ENCODE measurements at places on chromosomes 2 and 18.
A peak's percentile ranks its signal among the peaks of the same experiment; 100 is the strongest.

DNA sequence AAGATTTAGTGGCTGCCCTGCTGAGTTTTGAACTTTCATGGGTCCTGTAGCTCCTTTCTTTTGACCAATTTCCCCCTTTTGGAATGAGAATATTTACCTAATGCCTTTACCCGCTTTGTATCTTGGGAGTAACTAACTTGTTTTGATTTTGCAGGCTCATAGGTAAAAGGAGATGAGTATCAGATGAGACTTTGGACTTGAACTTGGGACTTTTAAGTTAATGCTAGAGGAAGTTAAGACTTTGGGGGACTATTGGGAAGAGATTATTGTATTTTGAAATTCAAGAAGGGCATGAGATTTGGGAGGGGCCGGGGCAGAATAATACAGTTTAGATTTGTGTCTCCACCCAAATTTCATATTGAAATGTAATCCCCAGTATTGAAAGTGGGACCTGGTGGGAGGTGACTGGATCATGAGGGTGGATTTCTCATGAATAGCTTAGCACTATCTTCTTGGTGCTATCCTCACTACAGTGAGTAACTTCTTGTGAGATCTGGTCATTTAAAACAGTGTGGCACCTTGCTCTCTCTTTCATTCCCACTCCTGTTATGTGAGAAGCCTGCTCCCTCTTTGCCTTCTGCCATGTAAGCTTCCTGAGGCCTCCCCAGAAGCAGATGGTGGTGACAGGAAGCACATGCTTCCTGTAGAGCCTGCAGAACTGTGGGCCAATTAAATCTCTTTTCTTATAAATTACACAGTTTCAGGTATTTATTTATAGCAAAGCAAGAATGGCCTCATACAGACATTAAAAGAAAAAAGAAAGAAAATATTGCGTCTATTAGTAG, 6.1 kb downstream of the ADI1 start:
- no peak for DNase-seq

GRCh38 chr2:108454440-108454839, 5.4 kb downstream of the GCC2 start:
- no peak for DNase-seq

DNA sequence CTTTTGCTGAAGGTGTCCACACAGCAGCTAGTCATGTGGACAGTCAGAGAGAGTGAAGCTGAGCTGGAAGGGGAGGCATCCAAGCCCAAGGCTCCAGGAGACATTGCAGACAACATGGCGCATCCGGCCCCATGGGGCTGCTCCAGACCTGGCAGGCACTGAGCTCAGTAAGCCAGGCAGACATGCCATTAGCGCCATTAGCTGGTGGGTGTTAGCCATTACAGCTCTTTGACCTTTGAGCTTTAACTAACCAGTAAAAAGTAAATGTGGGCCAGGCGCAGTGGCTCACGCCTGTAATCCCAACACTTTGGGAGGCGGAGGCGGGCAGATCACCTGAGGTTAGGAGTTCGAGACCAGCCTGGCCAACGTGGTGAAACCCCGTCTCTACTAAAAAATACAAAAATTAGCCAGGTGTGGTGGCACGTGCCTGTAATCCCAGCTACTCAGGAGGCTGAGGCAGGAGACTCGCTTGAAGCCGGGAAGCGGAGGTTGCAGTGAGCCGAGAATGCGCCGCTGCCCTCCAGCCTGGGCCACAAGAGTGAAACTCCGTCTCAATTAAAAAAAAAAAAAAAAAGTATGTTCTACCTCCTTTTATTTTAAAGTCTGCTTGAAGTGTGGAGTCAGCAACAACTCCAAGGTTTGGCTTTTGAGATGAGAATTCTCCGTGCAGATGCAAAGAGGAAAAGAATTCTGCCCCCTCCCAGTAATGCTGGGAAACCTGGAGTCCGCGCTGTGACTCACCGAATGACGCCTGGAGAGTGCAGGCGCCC, 69.4 kb downstream of the TWSG1 start:
- DNase-seq = no peak

GRCh38 chr18:72866901-72867745, 664 bp downstream of the NETO1 start:
- DNase-seq = no peak

- DNase-seq = no peak
Observed at GRCh38 chr18:47179520-47179919, 3.4 kb upstream of the IER3IP1 start.

GRCh38 chr2:59956981-59957380, 596.5 kb downstream of the BCL11A start:
- DNase-seq = no peak

GRCh38 chr2:176668912-176669311, 399.7 kb downstream of the MTX2 start:
- no peak for DNase-seq

GRCh38 chr18:49321797-49322461, 138.5 kb downstream of the DYM start:
- DNase-seq = no peak

DNA sequence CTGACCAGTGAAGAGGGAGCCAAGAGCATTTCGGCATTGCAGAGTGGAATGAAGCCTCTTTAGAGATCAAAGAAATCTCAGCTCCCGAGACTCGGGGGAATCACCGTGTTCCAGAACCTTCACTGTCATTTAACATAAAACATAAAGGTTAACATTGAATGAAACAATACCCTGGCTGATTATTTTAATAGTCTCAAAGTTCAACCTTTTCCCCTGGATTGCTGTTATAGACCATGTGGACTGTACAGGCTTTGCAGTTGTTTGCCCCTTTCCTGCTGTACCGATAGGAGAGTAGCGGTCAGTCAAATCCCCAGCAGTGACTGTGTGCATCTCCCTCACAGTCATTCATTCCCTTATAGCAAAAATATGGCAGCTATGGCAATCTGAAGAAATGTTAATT, 48.4 kb downstream of the POU3F3 start:
- DNase-seq = no peak

- peak; percentile 97 for DNase-seq
Observed at GRCh38 chr2:677056-677958, at the start of gene TMEM18. Gene TMEM18 (minus strand): TSS chr2:677406. CDS start chr2:677345, 61 bp downstream.

DNA sequence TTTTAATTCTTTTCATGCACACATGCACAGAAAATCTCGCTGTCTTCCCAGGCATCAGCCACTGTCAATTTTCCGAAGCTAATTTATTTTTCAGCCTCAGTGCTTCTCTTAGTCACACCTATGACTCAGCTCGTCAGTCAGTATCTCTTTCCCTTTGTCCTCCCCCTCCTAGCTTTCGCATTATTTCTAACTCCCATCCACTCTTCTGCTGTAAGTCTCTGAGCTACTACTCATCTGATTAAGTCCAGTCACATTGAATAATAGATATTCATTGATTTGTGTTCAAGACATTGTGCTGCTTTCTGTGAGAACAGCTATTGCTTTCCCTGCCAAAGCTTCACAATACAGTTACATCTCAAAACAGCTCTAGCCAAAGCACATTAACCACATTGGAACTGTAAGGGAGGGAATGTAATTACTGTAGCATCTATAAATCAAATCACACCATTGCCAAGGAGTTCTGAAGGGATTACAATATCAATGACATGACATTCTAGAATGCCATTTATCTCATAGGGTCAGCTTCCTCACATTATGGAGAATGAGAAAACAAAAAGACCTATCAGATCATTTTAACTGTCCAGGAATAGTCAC, 89.4 kb downstream of the SCN3A start:
- DNase-seq = no peak

GRCh38 chr2:102618452-102619413, 620 bp upstream of the SLC9A2 start:
- DNase-seq = peak; percentile 79

- DNase-seq = no peak
Observed at GRCh38 chr2:230759481-230760167, 47.0 kb downstream of the CAB39 start.

GRCh38 chr2:197209742-197210408, 100.7 kb downstream of the ANKRD44 start:
- DNase-seq = no peak

DNA sequence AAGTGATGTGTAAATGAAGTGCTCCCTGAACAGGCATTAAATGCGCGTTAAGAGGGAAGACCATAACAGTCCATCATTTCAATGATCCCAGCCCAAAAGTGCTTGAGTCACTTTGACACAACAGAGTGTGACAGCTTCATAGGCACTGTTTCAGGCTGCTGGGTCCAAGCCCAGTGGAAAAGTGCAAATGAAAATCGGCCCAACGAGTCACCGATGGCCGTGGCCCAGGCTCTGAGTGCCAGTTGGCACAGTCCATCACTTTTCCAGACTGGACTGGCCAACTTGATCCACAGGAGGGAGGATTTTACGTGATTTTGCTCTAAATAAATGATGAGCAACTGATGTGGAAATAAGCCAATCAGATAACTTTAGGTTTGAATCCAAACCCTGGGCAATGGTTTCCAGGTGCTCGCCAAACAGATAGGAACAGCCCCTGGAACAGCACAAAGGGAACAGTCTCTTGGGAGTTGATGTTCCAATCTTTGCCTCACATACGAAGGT, 114.0 kb downstream of the SP3 start:
- no peak for DNase-seq

GRCh38 chr2:200655918-200656580, 70.2 kb downstream of the AOX1 start:
- DNase-seq = no peak

DNA sequence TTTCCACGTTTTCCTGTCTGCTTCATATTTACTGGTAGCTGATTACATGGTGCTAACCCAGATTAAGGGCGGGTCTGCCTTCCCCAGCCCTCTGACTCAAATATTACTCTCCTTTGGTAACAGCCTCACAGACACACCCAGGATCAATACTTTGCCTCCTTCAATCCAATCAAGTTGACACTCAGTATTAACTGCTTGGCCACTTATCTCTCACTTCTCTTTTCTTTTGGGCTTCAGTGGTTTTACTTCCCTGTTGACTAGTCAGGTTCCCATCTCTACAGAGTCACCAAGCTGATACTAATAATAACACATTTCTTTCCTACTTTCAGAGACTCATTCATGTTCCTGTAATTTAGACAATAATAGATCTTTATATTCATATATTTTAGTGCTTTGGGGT, 302.2 kb upstream of the MAP2 start:
- no peak for DNase-seq

DNA sequence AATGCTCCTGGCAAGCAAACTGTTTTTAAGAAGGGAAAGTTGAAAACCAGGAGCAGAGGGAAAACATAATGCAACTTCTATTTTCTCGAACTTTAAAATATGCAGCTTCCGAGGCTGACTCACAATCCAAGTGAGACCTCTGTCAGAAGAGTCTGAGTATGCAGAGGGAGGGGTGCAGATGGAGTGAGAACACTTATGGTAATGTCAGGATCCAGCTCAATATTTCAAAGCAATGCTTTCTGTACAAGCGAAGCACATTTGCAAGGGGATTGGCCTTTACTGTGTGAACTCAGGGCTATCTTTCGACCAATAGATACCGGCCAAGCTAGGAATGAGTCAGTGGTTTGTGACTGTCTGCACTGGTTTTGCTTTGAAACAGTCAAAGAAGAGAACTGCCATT, 242.7 kb downstream of the CNTNAP5 start:
- no peak for DNase-seq

GRCh38 chr2:157596992-157597681, 31.5 kb downstream of the ACVR1C start:
- no peak for DNase-seq

DNA sequence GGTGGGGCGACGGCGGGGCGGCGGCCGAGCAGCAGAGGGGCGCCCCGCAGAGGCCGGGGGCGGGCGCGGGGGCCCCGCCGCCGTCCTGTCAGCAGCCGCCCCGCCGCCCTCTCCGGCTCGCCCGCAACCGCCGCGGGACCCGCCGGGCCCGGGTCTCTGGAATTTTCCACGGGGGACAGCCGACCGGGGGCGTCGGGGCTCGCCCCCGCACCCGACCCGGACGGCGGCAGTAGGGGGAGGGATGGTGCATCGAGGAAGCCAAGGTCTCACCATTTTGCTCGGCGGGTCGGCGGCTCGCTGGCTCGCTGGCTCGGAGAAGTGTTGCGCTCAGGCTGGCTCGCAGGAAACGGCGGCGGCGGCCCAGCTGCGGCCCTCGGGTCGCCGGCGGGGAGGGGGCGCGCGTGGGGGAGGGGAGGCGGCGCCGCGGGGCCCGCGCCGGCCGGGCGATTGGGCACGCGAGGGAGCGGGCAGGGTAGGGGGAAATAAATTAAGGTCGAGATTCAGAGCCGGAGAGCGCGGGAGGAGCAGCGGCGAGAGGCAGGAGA, 405 bp downstream of the PPP3R1 start:
- peak; percentile 34 for DNase-seq

GRCh38 chr18:63306819-63307550, 12.6 kb downstream of the BCL2 start:
- no peak for DNase-seq

DNA sequence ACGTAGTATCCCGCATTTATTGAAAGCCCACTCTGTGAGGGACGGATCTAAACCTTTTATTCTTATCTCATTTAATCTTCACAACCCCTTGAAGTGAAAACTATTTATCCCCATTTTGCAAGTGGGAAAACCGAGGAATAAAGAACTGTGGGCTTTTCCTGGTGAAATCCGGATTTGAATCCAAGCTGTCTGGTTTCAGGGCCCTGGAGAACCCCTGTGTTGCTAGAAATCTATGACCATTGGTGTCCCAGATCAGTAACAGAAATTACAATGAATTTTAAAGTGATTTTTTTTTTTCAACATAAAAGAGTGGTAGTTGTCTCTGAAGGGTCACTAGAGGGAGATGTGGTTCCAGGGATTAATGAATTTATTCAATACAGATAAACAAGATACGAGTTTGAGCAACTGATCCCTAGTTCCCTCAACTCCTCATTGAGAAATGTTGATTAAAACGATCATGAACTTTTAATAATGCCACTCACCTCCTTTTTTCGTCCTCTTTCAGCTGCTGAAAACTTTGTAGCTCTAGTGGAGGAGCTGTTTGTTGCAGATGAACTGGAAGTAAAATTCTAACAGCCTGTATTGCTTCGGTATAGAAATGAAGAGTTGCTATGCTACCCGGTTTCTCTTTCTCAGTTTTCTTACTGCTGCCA, 940 bp downstream of the XRCC5 start:
- DNase-seq = no peak

GRCh38 chr2:101267671-101268656, 15.3 kb downstream of the CNOT11 start:
- DNase-seq = peak; percentile 34

- no peak for DNase-seq
Observed at GRCh38 chr18:50749421-50749820, 70.4 kb downstream of the MRO start.

DNA sequence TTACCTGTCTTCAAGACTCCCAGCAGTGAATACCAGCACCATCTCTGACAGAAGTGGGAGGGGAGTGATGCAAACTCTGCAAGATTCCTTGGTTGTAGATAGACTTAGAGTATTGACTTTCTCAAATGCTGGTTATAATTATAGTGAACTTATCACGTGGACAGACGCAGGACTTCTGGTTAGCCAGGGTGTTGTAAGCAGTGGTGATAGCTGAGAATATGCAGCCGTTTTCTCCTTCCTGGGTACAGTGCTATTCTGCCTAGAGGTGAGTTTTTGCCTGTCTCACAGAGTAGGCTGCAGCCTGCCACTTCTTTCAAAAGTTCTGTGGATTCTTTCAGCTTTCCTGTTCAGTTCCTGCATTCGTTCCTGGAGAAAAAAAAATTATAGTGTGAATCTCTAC, 733 bp upstream of the CXCR2 start:
- DNase-seq = no peak

GRCh38 chr2:7929281-7929680, 752.6 kb upstream of the ID2 start:
- no peak for DNase-seq
